D721Med (cell line): ENCODE measurements at places on chromosomes 6 and 20.

- no peak for DNase-seq
These were observed 27.8 kb downstream of the PAQR8 start for GRCh38 chr6:52389626-52390360.

GRCh38 chr6:139903411-139904157 is 529.1 kb upstream of the CITED2 start:
- no peak for DNase-seq

DNA sequence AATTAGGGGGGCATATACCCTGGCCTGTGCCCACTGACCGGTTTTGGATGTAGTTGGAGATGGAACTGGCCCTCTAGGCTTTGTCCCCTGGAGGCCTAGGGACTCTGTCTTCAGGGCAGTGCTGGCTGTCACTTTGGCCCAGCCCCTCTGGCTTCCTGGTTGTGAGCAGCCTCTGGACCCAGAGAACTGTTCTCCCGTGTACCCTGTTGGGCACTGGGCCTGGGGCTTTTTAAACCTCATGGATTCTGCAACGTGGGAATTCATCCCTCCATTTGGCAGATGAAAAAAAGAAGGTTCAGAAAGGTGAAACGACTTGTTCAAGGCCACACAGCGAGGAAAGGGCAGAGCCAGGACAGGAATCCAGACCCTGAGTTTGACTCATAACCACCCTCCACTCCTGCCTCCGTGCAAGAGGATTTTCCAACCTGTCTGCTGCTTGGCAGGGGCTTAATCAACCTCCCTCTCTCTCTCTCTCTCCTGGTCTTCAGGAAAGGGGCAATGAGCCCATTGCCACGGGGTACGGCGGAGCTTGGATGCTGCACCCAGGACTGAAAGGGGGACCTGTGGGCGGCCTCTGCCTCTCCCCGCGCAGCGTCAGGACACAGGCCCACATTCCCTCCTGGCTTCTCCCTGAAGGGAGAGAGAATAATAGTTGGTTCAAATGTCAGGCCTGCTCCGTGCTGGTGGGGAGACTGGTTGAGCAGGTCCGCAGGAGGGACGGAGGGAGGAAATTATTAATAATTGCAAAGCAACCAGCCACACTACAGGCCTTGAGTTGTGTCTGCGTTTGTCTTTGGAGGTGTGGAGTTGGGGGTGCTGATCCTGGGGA is 56.0 kb downstream of the CEBPB start:
- DNase-seq = no peak

DNA sequence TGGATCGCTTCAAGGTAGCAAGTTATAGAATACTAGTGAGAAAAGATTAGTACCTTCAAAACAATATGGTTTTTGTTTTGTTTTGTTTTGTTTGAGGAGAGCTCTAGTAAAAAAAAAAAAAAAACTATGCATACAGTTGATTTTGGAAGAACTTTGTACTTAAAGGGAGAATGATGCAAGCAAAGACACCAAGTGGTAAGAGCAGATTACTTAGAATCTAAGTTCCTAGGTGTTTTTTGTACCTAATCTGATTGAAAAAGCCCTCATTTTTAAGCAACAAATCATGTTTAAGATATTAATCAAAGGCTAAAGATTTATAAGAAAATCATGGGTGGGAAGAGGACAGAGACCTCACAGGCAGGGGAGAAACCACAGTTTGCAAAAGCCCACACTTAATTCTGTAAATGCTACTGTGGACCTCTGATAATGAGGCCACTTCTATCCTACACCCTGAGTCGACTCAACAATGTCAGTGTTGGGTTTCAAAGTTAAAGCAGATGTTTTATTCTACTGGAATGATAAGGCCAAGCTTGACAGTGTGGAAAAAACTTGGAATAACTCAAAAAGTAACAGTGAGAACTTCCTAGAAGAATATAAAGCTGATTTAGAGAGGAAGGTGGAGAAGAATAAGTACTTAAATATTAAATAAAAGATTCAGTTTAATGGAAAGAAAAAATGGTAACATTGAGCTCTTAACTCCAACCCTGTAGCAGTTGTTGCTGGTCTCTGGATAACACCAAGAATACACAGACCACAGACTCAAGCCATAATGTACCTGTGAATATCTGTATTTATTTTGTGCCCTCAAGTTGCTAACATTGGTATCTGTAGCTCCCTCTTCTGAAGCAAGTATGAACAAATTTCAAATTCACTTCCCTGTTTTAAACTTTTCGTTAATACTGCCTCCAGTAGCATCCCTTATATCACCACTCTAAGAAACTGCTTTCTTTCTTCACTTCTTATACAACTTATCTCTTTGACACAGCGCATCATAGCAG is 1047.8 kb downstream of the EPHA7 start:
- no peak for DNase-seq

- DNase-seq = no peak
These were observed 164.6 kb upstream of the FAM83B start for GRCh38 chr6:54681987-54682386.

GRCh38 chr6:56922645-56923044 is 32.3 kb upstream of the BEND6 start:
- DNase-seq = no peak
